ENCODE measurements at places on chromosomes 2 and 18.

DNA sequence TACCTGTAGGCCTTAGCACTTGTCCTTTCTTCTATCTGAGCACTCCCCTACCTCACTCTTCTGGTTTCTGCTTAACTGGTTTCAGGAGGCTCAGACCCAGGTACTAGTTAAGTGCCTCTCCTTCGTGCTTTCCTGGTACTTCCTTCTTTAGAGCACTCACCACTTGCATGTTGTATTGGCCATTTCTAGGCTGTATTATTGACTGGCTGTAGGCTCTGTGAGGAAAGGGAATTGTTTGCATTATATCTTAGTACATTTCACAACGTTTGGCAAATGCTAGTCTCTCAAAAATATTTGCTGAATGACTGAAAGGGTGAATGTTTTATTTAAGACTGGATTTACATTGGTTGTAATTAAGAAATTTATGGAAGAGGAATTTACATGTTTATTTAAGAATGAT lies 36.0 kb upstream of the SCN1A start:
- DNase-seq = no peak

- no peak for DNase-seq
Observed at GRCh38 chr2:20565623-20566236, 85.2 kb downstream of the HS1BP3 start.

DNA sequence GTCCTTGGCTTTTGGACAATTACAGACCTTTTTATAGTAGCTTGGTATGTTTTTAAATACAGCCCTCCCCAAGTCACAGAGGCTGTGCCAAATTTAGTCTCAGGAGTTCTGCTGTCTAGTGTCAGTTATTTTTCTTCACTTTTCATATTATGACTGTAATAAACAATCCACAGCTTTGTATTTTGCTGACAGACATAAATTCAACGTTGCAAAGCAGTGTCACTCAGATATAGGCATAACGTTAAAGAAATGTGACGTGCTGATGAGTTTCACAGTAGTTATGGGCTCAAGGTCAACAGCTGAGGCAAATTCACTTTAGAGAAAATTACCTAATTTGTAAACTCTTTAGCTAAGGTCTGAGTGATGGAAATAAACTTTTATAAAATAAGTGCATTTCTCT lies 151.6 kb downstream of the SATB2 start:
- DNase-seq = no peak

DNA sequence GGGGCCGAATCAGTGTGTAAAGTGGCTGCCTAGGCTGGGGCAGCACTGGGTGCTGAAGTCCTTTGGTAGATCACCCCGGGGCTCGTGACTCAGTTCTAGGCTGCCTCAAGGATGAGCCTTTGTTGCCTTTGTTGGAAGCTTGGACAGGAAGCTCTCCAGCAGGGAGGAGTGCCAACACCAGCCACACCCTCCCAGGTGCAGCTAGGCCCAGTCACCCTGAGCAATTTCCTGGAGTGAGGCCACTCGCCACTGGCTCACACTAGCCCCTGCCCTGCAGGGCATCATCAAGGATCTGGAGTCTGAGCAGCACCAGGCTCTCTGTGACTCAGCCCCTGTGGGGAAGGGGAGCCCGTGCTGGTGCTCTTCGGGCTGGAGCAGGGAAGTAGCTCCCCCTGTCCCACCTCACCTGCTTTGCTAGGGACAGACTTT lies 6.7 kb upstream of the SDC1 start:
- DNase-seq = no peak

DNA sequence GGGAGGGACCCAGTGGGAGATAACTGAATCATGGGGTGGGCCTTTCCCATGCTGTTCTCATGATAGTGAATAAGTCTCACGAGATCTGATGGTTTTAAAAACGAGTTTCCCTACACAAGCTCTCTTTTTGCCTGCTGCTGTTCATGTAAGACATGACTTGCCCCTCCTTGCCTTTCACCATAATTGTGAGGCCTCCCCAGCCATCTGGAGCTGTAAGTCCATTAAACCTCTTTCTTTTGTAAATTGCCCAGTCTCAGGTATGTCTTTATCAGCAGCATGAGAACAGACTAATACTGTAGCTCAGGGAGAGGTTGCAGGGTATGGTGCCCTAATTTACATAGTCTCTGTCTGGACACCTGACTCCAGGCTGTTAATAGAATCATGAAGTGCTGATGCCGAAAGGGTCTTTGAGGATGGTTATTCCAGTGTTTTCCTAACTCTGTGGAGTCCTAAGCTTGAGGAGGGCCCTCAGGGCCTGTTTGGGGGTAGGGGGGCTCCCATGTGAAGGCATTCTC lies 343.2 kb downstream of the ALK start:
- DNase-seq = no peak

GRCh38 chr18:9130195-9130594 lies 6.4 kb upstream of the ANKRD12 start:
- no peak for DNase-seq

GRCh38 chr2:237669283-237669627 lies 41.9 kb downstream of the LRRFIP1 start:
- DNase-seq = no peak

- no peak for DNase-seq
Observed at GRCh38 chr2:100529900-100530299, 32.9 kb upstream of the PDCL3 start.

GRCh38 chr2:228447266-228447915 lies 265.9 kb upstream of the SPHKAP start:
- DNase-seq = no peak

DNA sequence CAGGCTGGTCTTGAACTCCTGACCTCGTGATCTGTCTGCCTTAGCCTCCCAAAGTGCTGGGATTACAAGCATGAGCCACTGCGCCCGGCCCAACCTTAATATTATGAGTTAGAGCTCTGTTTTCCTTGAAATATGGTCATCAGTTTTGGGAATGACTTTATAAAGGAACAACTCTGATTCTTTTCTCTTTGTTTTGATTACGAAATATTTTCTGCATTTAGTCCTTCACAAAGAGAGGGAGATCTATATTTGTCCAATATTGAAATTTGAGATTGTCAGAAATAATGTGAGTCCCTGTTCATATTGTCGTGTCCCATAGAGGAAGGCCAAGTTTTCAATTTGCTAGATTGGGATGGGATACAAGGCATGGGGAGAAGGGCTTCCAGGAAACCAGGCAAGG lies 3.1 kb downstream of the SMYD5 start:
- DNase-seq = no peak

DNA sequence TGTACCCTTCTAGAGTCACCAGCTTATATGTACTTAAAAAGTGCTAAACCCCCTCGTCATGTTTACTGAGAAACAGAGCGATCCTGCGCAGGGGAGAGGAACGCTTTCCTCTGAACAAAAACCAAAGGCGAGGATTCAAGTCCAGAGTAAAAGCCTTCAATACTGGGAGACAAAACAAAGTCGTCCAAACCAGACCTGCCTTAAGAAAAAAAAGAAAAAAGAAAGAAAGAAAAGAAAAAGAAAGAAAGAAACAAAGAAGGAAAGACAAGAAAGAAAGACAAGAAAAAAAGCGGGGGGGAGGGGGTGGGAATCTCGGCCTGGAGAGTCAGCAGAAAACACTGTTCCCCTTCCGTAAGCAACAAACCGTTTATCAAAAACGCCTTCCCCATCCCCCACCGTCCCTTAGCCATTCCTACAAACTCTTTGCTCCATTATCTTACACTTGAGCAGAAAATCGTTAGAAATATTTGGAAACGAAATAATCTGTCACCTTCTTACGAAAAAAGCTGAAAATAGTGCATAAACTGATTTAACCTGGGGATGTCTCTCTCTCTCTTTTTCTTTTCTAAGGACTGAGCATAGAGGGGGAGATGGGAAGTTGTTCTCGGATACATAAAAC lies 3.3 kb downstream of the PTGR3 start:
- no peak for DNase-seq

DNA sequence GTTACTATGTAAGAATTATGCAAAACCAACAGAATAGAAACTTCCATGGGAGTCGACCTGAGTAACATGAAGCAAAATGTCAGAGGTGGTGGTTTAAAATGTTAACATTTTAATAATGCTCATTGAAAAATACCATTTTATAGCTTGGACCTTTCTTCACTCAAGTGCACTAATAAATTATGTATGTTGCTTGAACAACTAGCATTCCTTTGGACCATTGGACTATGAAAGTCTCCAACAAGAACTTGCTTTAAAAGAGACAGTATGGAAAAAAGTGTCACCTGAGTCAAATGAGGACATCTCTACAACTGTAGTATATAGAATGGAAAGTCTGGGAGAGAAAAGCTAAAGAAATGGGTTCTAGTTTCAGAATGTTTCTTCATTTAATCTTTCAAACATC lies 51.9 kb downstream of the GLS start:
- no peak for DNase-seq

DNA sequence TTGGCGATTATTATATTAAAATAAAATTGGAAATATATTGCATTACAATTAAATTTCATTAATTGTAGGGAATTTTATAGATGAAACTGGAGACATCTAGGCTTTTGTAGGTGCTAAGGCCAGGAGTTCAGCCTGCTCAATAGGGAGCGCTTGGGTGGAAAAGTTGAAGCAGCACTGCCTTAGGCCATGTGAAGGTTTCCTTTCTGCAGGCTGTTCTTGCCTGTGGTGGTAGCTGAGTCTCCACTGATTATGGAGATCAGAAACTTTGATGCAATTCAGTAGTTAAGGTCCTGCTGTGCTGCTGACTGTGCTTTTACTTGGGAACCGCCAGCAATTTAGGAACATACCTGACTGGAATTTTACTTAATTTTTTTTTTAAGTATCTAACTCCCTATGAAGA lies 179.9 kb upstream of the BOD1L2 start:
- DNase-seq = no peak

DNA sequence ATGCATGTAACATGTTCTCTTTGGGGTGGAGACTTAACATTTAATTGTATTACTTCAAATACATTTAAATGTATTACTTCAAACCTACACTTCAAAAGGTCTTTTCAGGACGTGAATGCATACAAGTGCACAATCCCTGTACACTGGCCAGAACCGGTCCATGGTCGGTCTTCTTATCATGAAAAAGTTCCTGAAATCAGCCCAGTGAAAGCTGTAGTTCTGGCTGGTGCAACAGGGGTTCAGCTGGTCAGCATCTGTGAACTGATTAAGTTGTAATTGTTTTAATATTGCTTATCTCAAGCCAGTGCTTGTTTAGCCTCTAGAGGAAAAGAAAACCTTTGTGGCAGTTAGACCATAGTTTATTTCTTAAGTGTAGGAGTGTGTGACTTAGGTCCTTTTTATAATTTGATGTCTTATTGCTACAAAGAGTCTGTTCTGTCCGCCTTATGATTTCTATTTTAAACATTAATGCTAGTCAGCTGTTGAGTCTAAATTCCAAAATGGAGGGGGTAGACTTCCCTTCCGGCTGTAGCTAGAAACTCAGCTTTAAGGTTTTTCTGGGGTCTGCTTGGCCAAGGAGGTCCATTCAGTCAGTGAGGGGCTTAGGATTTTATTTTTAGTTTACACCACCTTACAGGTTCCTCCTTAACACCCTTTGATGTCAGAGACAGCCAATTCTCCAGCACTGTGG lies 768 bp upstream of the CYBRD1 start:
- no peak for DNase-seq

DNA sequence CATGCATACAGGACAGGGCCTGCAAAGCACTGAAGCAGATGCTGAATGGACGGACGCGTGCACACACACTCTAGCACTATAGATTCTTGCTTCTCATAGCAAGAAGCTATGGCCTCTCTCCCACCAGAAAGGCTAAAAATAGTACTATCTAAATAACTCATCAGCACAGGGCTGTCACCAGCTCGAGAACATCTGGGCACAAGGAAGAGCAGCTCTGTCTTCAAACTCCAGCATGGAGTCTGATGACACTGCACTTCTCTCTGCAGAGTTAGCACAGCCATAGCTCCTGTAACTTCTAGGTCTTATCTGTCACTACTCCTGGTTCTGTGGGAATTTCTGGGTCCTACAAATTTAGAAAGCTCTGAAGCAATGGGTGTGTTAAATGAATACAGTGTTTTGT lies 123.5 kb downstream of the MYO5B start:
- DNase-seq = no peak

DNA sequence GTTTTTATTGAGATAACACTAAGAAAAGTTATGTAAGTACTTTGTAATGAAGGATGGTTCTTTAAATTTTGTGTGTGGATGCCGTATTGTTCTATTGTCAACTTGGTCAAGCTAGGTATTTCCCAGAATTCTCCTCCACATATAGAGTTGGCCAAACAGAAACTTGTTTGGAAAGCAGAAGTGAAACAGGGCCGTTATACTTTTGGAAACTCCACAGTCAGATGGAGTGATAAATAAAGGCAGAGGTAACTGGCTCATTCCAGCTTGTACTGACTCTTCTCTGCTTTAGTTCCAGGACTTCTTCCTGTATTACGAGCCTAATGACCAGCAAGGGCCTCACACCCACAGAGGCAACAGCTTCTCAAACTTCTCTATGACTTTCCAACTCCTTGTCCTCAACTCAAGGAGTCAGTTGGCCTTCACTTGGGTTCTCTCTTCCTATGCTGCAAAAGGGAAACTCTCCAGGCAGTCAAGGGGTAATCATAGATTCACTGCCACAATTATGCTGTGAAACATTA lies 16.4 kb upstream of the STARD7 start:
- DNase-seq = no peak

DNA sequence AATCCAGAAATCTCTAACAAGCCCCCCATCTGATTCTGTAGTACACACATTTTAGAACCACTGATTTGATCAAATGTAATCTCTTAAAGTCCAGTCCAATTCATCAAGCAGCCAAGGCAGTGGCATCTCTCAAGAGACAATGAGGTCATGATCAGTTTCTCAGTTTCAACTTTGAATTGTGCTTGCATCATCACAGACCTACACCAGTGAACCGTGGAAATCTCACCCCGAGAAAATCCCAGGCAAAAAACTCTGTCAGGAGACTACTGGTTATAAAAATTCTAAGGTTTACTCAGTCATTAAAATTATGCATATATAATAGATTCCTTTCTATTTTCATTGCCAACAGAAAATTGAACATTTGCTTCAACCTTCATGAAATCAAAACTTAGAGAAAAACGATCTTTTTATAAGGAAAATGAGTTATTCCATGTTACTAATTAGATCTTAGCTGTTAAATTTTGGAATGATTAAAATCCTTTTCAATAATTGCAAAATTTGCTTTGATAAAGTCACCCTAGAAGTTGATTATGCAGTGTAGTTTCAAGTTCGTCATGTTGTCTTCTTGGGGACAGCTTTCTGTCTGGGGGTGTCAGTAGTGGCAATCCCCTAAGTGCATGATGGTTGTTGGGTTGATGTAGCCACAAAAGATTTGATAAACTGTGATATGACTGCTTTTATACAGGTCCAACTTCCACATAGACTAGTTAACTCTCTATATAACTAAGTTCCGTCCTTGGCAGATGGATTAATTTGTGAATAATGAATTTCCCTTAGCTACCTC lies 235.0 kb downstream of the CAMKMT start:
- DNase-seq = no peak

DNA sequence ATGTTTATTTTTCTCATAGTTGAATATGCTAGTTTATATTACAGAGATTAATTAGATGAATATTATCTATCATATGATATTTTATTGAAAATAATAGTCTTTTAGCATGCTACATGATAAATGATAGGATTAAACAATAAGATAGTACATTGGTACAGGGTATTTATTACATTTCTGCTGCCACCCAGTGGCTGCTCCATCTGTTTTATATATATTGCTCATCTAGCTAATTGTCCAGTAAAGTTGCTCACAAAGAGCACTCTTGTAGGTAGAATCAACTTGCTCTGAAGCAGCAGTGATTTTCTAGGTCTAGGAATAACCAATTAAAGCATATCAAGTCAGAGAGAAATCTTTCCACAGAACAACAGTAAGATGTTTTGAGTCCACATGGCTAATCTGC lies 183.3 kb downstream of the ASXL3 start:
- no peak for DNase-seq

Data from activated naive CD8-positive, alpha-beta T cell treated with anti-CD3 and anti-CD28 coated beads for 36 hours (primary cell).